Urothelium cell line (cell line): ENCODE measurements at places on chromosomes 11 and 22.

GRCh38 chr22:24482575-24482974 is 12.6 kb upstream of the UPB1 start:
- DNase-seq: peak; percentile 67

- no peak for DNase-seq
Observed at GRCh38 chr11:59272771-59273372, 60.1 kb upstream of the MPEG1 start.

- DNase-seq: no peak
Observed at GRCh38 chr11:77726524-77726923, 88.9 kb upstream of the CLNS1A start.

- DNase-seq: no peak
Observed at GRCh38 chr11:86482692-86483091, 108.0 kb downstream of the CCDC81 start.

DNA sequence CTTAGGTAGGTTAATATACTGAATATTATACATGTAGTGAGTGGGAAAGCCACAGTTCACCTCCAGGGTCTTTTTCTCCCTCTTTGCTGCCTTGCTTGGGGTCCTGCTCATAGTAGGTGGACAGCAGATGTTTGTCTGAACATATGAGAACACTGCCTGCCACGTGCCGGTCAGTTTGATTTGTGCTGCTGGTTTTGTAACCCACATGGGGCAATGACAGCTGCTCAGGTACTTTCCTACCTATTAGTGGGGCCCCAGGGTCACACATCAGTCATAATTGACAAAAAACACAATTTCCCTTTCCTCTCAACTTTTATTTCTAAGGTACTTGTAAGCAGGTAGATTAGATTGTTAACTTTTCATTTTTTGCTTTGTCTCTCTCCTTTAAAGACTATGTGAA is 43.8 kb downstream of the BMAL1 start:
- no peak for DNase-seq

DNA sequence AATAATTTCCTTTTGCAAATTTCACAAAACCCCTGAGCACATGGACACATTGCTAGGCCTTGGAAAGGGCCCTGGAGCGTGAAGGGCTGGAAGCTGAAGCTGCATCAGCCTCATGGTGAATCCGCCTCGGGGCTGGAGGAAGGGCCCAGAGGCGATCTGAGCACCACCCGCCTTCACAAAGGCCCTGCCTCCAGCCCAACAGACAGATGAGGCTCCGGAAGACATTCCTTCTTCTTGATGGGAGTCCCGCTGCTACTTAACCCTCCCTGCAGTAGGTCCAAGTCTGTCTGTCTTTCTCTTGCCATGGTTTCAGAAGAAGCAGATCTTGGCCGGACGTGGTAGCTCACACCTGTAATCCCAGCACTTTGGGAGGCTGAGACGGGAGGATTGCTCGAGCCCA is 16.5 kb downstream of the ARRB1 start:
- DNase-seq: no peak
